ENCODE measurements at places on chromosomes 6 and 20.

DNA sequence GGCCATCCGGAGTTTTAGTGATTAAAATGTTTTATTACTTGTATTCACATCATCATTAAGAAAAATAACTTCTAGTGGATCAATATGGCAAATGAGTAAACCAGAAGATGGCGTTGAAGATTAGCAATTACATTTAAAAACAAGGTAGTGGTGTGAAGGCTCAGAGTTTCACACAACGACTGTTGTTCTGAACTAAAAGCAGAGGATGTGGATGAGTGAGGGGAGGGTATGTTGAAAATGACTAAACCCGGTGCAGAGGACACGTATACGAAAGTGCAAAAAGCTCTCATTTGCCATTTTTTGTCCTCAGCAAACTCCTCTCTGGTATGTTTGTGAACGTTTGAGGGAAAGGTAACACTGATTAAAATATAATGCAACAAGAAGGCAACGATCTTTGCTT, 1.9 kb upstream of the IRF4 start:
- DNase-seq, result no peak

DNA sequence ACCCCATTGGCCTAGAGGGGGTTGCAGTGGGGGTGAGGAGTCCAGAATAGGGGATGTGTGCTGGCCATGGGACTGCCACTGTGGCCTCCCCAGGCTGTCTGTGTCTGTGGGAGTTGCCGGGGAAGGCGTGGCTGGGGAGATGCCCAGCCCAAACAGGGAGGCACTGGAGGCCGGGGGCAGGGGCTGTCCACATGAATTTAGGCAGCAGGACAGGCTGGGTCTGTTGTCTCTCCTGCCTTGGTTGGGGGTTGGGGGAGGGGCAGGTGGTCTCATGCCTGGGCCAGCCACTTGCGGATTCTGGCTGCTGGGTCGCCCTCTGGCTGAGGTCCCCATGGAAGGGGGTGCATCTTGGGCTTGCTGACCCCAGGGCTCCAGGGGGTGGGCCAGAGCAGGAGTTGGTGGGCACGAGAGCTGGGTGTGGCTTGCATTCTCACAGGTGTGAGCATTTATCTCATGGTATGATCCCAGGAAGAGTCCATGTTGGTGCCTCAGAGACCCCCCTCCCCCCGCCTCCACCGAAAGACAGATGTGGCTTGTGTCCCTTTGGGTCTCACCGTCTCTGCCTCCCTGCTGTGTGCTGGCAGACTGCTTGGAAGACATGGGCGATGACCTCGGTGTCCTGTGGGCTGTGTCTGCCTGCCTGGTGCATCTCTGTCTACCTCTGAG, 4.0 kb downstream of the SOX18 start:
- DNase-seq, result no peak

DNA sequence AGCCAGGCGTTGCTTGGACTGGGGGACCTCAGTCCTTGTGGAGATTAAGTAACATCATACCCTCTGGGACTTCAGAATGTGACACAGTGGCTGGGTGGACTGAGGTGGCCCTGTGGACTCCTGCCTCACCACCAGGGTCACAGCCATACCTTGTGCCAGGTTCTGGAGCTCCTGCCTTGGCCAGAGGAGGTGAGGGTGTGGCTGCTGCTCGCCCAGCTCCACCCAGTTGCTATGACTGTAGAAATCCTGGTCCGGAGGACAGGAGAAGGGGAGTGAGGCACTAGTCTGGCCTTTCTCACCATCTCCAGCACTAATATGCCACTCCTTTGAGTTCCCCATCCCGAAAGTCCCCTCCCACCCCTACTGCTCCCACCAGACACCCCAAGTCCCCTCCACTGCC, 1.9 kb downstream of the VWA7 start:
- DNase-seq, result no peak

- no peak for DNase-seq
Observed at GRCh38 chr6:139580592-139581484, 206.4 kb upstream of the CITED2 start.

- peak; percentile 75 for DNase-seq
Observed at GRCh38 chr6:143449714-143450452, 612 bp downstream of the ADAT2 start.

GRCh38 chr6:41049521-41049920, 3.5 kb upstream of the APOBEC2 start:
- DNase-seq, result no peak

DNA sequence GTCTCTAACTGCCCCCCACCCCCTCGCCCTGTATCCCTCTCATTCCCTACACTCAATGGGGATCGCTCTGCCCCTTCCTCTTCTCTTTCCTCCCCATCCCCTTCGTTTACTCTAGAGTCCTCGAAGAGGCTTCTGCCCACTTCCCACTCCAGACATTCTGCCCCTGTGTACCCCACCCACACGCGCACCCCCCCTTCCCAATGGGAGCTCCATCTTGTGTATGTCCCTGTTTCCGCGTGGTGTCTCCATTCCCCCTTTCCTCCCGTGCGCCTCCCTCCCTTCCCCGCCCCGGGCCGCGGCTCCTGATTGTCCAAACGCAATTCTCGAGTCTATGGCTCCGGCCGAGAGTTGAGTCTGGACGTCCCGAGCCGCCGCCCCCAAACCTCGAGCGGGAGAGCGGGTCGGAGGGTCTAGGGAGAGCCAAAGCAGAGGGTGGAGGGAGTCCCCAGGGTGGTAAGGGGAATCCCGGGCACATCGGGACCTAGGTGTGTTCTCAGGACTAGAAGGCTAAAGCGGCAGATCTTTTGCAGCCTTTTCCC, 679 bp upstream of the RING1 start:
- DNase-seq, result no peak

DNA sequence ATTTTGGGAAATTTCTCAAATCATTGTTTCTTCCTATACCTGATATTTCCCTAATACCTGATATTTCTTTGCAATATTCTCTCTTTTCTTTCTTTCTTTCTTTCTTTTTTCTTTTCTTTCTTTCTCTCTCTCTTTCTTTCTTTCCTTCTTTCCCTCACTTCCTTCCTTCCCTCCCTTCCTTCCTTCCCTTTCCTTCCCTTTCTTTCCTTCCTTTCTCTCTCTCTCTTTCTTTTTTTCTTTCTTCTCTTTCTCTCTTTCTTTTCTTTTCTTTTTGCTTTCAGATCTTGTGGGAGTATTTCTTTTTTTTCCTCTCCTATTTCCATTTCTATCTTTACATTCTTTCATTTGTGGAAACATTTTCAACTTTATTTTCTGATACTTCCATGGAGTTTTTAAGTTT, 76.1 kb upstream of the ANKEF1 start:
- no peak for DNase-seq

DNA sequence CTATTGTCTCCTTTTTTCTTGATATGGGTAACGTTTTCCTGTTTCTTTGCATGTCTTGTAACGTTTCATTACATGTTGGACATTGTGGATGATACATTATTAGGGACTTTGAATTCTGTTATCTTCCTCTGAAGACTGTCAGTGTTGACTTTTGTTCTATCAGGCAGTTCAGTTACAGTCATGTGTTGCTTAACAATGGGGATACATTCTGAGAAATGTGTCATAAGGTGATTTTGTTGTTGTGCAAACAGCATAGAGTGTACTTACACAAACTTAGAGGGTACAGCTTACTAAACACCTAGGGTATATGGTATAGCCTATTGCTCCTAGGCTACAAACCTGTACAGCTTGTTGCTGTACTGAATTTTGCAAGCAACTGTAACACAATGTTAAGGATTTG, 64.7 kb downstream of the AK9 start:
- DNase-seq, result no peak

DNA sequence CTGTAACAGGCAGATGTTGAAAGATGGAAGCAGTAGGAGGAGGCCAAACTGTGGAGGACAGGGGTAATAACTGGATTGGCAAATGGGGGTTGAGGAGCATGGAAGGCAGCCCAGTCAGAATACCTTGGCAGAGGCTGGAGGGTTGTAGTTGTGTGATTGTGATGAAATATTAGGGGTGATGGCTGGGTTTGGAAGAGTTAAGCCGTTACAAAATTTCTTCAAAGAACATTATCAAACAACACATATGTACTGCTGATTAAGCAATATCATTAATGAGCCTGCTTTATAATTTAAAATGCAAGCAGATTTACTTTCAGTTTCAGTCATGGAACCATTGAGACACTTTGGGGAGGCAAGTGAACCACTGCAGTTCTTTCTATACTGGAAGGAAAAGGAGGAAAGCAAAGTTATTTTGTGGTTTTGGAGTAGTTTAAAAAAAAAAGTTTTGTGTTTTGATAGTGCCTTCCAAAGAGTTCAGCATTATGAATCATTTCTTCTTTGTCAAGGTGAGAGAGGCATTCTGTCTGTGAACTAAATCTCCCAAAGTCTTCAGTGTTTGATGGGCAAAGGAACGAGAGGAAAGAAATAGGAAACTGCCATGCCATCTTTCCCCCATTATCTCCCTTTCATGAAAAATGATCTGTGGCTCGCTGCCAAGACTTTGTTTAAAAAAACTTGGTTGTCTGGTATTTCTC, 20.7 kb downstream of the FOXO3 start:
- no peak for DNase-seq

DNA sequence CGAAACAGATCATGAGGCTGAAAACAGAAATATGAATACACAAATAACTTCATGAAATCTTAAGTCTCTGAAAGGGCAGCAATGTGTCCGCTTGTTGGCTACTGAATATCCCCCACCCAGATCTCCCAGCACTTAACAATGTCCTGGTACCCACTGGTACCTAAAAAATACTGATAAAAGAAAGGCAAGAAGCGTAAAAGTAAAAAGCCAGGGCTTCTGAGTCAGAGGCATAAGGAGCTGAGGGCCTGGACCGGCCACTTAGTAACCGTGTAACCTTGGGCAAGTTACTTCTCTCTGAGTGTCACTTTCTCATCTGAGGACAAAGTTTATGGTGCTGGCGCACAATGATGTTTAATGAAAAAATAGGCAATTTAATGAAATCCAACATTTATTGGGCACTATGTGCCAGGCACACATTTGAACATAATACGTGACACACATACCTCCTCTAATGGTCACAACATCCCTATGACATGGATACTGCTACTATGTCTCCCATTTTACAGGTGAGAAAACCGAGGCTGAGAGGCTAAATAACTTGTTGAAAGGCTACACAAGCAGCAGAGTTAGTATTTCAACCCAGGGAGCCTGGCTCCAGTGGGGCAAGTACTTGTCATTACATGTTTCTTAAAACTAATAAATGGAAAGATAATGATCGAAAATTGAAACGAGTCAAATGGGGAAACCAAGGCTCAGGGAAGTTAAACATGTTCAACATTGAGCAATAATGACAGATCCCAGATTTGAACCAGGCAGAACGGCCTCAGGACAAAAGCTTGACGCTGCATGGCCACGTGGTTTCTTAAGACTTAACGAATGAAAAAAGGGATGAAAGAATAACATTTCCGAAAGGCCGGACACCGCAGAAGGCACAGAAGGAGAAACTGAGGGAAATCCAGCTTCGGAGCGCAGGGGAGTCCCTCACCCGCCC, 828 bp downstream of the TP53RK start:
- DNase-seq, result no peak

- DNase-seq, result no peak
Observed at GRCh38 chr6:31576897-31577578, 1.7 kb downstream of the TNF start.

- no peak for DNase-seq
Observed at GRCh38 chr20:20823476-20823881, 111.0 kb upstream of the RALGAPA2 start.

GRCh38 chr6:134267917-134268361, 50.0 kb downstream of the SGK1 start:
- peak; percentile 72 for DNase-seq

GRCh38 chr6:139323511-139324300, 31.9 kb upstream of the TXLNB start:
- no peak for DNase-seq

GRCh38 chr6:37480118-37480736, 19.5 kb downstream of the CCDC167 start:
- DNase-seq, result no peak

All from foreskin melanocyte (primary cell).